ENCODE measurements at places on chromosomes 7 and 10.

GRCh38 chr10:12717981-12718707 lies 283.4 kb downstream of the CCDC3 start:
- no peak for DNase-seq

DNA sequence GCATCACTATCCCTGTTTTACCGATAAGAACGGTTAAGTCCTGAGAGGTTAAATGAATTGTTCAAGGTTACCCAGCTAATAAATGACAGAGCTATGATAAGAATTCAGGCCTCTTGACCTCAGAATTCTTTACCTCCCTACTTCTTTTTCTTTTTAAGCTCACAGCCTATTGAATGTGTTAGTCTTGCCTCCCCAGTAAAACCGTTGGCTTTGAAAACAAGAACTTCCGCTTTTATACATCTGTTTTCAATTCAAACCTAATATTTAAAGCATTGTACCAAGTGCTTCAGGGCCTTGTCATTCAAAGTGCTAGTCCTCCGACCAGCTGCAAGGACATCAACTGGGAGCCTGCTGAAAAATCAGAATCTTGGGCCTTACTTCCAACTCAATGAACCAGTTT lies 15.6 kb downstream of the SEC31B start:
- DNase-seq: no peak

GRCh38 chr10:124364674-124365073 lies 54.0 kb downstream of the OAT start:
- no peak for DNase-seq

- no peak for DNase-seq
Measured at GRCh38 chr10:106980495-106981451, 183.7 kb downstream of the SORCS1 start.

DNA sequence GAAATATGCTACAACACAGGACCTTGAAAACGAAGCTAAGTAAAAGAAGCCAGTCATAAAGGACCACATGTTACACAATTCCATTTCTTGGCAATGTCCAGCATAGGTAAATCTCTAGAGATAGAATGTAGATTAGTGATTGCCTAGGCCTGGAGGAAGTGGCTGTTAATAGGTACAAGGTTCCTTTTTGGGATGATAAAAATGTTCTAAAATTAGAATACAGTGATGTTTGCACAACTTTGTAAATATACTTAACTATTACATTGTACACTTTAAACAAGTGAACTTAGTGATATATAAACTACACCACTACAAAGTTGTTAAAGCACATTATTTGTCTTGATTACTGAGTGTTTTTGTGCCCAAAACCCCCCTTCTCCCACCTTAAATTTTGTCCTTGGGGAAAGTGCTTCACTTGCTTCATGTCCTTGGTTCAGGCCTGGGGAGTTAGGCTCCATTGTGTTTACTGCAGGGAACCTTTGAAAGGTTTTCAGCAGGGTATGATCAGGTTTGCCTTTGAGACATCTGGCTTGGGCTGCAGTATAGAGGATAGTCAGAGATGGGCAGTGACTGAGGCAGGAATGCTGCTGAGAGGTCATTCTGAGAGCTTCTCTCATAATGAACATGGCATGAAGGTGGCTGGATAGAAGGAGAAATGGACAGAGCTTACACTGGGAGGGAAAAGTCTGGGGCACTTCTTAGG lies 1052.6 kb downstream of the REEP3 start:
- no peak for DNase-seq

GRCh38 chr10:44293842-44294241 lies 91.1 kb downstream of the CXCL12 start:
- DNase-seq: no peak

GRCh38 chr10:25059990-25060389 lies 43.6 kb downstream of the THNSL1 start:
- DNase-seq: no peak

GRCh38 chr10:38043516-38043915 lies 33.0 kb downstream of the ZNF33A start:
- no peak for DNase-seq

GRCh38 chr10:121469797-121470606 lies 128.2 kb downstream of the FGFR2 start:
- no peak for DNase-seq

DNA sequence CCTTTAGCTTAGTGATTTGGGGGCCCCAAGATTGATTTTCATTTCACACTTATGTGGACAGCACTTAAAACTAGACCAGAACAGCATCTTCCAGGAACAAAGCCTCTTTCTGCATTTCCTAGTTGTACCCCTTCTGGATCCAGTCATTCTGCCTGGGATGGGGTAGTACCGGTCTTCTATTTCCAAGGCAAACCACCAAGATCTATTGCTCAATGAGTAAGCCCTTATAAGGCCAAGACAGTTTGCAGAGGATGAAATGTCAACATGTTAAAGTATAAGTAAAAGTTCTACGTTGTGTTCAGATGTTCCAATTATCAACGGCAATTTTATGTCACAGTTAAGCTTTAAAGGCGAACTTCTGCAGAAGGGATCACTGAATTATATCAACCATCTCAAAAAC lies 106.9 kb upstream of the ZNF746 start:
- DNase-seq: no peak

DNA sequence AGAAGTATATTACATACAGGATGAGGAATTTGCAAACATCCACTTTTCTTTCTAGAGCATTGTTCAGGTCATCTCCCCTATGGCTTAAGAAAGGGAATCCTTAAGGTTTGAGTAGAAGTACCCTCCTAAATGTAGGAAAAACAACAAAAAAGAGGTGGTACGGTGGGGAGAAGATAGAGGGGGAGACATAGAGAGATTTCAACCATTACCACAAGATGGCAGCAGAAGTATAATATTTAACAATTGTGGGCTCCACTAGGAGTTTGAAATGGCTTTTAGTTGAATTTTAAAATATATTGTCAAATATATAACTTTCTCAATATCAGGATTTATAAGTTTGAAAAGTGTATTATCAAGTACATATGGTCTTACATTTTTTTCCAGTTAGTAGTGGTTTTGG lies 72.7 kb upstream of the PRKG1 start:
- no peak for DNase-seq

GRCh38 chr7:142784716-142785115 lies 13.9 kb downstream of the PRSS2 start:
- DNase-seq: no peak

- no peak for DNase-seq
Measured at GRCh38 chr7:100969066-100969615, at the start of gene MUC12. Gene MUC12 (plus strand): TSS chr7:100969565. CDS start chr7:100969623, 58 bp downstream.

DNA sequence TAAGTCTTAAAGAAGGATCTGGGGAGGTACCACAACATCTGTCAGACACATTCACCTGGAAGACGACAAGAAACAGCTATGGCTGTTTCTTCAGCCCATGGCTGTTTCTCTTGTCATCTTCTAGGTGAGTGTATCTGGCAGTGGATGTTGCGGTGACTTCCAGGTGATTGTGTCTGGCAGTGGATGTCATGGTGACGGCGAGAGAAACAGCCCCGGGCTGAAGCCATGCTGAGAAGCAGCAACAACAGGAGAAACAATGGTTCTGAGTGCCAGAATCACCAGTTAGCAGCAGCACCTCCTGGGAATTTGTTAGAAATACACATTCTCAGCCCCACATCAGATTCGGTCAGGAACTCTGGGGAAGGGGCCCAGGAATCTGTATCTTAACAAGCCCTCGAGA lies 68.6 kb upstream of the SYPL1 start:
- DNase-seq: no peak

GRCh38 chr10:58278274-58278961 lies 9.5 kb downstream of the CISD1 start:
- DNase-seq: no peak

GRCh38 chr7:8817448-8818036 lies 384.1 kb downstream of the NXPH1 start:
- no peak for DNase-seq

DNA sequence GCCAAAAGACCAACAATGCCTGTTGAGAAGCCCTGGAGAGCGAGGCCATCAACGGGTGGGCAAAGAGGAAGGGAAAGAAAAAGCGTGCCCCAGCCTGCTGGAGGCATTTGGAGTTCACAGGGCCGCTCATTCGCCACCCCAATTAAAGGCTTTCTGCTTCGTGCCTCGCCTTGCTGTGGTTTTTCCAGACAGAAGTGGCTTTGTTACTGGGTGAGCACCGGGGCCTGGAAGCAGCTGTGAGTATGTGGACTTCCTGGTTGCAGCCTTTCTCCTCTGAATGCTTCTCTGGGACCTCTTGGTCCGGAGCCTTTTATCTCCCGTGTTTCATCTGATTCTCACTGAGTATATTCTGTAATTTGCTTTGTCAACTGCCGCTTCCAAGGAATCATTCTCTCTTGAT lies 118.1 kb upstream of the EGR2 start:
- DNase-seq: no peak

DNA sequence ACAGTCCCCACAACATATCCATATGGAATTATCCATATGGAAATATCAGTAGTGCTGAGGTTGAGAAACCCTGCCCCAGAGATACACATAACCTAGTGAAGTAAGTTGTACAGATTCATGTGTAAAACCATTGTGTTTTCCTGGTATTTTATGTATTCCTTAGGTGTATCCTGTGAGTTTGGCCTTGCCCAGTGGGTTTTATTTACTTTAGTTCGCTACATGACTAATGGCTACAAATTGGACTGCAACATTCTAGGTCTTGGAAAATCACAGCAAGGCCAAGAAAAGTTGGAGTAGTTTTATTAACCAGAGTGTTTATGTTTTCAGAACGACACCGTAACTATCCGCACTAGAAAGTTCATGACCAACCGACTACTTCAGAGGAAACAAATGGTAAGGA lies 1.4 kb downstream of the RPS24 start:
- DNase-seq: no peak

DNA sequence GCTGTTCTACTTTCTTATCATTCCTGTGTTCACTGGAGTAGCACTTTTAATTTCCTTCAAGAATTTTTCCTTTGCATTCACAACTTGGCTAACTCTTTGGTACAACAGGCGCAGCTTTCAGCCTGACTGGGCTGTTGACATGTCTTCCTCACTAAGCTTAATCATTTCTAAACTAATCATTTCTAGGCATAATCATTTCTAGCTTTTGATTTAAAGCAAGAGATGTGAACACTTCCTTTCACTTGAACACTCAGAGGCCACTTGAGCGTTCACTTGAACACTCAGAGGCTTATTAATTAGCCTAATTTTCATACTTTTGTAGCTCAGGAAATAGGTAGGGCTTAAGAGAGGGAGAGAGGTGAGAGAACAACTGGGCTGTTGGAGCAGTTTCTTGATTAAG lies 15.9 kb downstream of the C10orf90 start:
- DNase-seq: no peak

- DNase-seq: no peak
Measured at GRCh38 chr10:132710036-132710686, 75.8 kb downstream of the NKX6-2 start.

DNA sequence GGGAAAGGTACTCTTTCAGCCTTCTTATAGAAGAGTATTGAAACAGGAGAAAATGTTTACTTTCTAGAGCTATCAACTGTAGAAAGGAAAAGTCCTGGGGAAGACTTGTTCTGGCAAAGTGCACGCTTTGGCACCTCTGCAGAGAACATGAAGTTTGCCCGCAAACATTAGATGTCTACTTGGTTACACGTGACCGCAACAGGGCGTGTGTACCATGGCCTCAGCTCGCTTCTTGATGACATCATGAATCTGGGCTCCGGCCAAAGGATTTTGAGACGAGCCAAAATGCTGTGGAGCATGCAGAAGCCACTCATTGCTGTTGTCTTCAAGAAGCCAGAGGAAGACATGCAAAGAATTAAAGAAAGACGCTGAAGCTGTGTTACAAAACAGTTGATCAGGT lies 8.6 kb upstream of the TAS2R60 start:
- no peak for DNase-seq

DNA sequence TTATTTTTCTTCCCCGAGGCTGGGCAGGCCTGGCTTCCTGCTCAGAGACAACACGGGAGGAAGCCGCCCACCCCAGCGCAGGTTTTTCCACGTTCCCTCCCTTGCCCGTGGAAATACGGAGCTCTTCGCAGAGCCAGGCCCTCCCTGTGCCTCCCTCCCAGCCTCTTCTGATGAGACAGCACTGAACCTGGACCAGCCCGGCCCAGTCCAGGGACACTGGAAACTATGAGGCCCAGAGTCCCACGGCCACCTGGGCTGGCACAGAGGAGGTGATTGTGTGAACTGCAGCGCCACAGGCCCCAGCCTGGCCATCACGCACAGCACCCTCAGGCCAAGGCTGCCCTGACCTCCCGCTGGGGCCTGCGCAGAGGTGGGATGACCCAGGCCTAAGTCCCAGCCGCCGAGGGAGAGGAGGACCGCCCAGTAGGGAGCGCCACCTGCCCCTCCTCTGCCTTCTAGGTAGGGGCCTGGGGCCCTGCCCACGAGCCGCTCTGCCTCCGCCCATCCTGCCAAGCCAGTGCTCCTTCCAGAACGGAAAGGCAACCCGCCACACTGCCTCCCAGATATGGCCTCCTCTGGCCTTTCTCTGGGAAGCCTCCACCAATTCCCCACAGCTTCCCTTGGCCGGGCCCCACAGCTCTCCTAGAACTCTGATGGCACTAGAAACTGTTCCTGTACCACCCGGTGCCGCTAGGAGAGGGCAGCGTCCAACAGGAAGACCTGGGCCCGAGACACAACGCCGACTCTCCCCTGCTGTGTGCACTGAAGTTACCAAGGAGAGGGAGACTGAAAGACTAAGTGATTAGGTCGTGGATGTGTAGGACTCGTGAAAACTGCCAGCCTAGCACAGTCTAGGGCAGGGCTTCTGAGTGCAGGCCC lies 57.2 kb downstream of the PROSER2 start:
- no peak for DNase-seq

DNA sequence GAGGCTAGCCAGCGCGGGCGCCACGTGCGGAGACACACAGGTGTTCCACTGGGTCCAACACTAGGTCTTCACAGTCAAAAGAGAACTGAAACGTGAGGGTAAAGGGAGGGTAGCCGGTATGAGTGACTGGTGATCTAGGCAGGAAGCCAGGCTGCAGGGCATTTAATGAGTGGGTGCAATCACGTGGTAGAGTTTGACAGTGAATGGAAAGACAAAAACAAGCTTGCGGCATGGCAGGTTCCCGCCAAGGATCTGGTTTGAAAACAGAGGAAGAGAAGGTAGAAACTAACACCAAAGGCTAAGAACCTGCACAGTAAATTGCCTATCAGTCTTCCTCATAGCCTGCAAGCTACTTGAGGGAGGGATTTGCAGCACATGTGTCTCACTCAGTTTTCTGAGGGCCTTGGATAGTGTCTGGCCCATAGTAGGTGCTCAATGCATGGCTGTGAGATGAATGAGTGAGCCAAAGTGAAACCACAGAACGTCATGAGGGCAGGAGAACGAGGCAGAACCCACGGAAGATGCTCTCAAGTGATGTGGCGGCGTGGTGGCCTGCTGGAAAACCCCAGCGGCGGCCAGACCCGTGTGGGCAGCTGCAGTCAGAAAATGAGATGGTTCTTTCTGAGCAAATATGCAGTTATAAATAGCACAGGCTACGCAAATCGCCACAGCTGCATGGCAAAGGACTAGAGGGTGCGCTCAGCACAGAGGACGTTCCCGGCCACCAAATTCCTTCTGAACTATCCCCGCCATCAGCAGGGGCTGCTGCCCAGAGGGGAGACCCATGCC lies 183.6 kb upstream of the NFE2L3 start:
- DNase-seq: no peak

Data from stimulated activated CD8-positive, alpha-beta memory T cell treated with anti-CD3 and anti-CD28 coated beads, Interleukin-4, amount 100 ng/mL, for 1 hour (primary cell).